ENCODE measurements at places on chromosomes 6 and 20. TPM values are rescaled to one million over a fixed set of nuclear protein-coding genes. Genes with fewer than 3 reads are reported as not detected.

Gene RBPJL
- not detected for total RNA-seq

Gene SIGLEC1
- total RNA-seq, result 2.4 TPM

Gene ZBTB12
- 5.2 TPM for total RNA-seq

Gene PHACTR3
- 0.54 TPM for total RNA-seq

Gene FABP7
- not detected for total RNA-seq

Gene PRSS35
- 0.83 TPM for total RNA-seq

Gene FAM210B
- 41.5 TPM for total RNA-seq

Gene FRMD1
- not detected for total RNA-seq

Gene SRMS
- total RNA-seq, result not detected

Gene TNFRSF6B
- total RNA-seq, result not detected

Gene SLA2
- 0.27 TPM for total RNA-seq

DNA sequence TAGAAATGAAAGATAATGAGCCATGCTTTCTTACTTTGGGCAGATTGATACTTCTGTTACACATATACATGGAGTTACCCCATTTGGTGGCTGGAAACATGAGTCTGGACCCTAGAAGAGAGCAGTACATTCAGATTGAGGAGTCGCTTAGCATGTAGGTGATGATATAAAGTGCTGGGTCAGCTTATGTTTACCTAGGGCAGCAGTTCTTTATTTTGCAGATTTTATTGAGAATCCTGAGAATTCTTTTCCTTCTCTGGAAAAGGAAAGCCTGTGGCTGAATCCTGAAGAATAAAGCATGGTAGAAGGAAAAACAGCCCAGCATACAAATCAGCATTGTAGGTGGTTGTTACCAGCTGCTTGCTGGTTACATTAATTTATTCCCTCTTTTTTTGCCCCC is 91.2 kb downstream of the SMAP1 start:
- DNase-seq, result no peak

- DNase-seq, result no peak
Observed at GRCh38 chr20:6466075-6466810, 301.2 kb upstream of the BMP2 start.

DNA sequence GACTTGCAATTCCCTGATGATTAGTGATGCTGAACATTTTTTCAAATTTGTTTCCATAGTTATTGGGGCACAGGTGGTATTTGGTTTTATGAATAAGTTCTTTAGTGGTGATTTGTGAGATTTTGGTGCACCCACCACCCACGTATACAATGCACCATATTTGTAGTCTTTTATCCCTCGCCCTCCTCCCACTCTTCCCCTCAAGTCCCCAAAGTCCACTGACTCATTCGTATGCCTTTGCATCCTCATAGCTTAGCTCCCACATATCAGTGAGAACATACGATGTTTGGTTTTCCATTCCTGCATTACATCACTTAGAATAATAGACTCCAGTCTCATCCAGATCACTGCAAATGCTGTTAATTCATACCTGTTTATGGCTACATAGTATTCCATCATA is 167.3 kb downstream of the MYLK4 start:
- no peak for DNase-seq

- DNase-seq, result no peak
Observed at GRCh38 chr6:21935561-21936028, 342.0 kb downstream of the SOX4 start.

DNA sequence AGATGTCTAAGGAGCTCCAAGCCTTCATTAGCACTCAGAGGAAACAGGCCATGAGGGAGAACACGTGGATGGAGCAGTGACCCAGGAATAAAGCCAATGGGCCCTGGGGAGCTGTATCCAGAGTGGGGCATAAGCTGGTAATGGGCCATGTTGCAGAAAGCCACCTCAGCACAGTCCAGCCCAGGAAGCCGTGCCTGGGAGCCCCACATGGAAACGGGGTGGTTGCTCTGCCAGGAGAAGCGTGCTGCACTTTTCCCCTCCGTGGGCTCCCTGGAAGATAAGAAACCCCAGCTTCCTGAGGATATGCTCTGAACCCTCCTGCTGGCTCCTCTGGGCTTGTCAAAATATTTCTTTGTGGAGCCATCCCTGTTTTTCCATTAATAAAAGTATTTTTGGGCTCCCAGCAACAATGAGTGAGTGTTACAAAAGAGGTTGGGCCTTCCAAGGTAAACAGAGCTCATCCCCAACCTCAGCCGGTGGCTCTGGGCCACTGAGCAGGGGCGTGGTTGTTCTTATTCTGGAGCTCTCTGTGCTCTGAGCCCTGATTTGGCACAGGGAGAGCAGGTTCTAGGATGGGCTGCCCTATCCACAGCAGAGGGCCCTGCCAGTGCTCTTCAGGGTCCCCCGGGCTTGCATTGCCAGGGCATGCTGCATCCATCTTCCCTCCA is 31.2 kb upstream of the NFATC2 start:
- no peak for DNase-seq

GRCh38 chr6:3244003-3244831 is 14.5 kb upstream of the PSMG4 start:
- no peak for DNase-seq

- no peak for DNase-seq
Observed at GRCh38 chr20:56411759-56412472, at the start of gene CASS4. TSS of gene CASS4 (plus strand) at chr20:56412260. CDS start at chr20:56412459, 199 bp downstream.

- DNase-seq, result no peak
Observed at GRCh38 chr6:20098267-20098876, 113.9 kb downstream of the MBOAT1 start.

- DNase-seq, result no peak
Observed at GRCh38 chr6:22613051-22613450, 43.7 kb downstream of the HDGFL1 start.

GRCh38 chr6:149965194-149966020 is 1.7 kb downstream of the ULBP1 start:
- peak; percentile 73 for DNase-seq

- no peak for DNase-seq
Observed at GRCh38 chr20:47354714-47355488, 1.6 kb downstream of the ZMYND8 start.

GRCh38 chr6:25387911-25388310 is 108.7 kb downstream of the CARMIL1 start:
- no peak for DNase-seq

DNA sequence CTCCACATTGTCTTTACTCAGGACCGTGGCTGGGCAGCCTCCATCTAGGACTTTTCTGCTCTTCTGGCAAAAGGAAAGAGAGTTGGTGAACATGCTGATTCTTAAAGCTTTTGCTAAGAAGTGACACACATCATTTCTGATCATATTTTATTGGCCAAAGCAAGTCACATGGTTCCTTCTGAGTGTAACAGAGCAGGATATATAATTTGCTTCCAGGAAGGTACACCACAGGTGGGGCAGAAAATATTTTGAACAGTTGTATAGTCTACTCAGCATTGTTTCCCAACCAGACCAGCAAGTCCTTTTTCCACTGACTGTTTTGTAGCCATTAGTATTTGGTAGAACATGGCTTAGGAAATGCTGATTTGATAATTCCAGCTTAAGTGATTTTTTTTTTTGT is 73.5 kb downstream of the AKAP7 start:
- no peak for DNase-seq

- no peak for DNase-seq
Observed at GRCh38 chr20:20455926-20456325, 88.0 kb downstream of the INSM1 start.

GRCh38 chr20:44011251-44011940 is 96.7 kb downstream of the TOX2 start:
- peak; percentile 63 for DNase-seq

DNA sequence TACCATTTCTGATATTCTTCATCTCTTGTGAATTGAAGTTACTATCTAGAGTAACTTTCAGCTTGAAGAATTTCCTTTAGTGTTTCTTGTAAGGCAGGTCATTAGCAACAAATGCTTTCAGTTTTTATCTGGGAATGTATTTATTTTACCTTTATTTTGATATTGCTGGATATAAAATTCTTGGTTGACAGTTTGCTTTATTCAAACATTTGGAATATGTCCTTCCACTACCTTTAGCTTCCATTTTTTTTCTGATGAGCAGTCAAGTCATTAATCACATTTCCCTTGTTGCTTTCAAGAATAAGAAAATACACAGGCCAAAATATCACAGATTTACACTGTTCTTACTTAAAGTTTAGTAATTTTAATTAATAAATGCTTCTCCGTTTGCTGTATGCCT is 5.7 kb upstream of the NELFCD start:
- DNase-seq, result no peak

- no peak for DNase-seq
Observed at GRCh38 chr6:85240787-85241385, 209.0 kb upstream of the NT5E start.

DNA sequence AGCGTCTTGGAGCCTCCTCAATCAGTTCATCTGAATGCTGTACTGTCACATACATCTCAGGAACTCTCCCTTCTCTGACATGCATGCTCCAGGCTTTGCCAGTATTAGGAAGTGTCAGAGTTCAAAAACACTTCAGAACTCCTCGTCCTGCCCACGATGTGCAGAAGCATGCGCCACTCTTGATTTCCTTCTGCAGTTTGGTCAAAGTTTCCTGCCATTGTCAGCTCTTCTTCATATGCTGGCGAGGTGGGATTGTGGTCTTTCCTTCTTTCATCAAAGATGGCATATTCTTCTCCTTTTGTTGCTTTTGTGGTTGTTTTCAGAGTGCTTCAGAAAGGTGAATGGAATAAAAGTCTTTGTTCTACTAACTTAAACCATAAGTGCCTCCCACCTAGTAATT is 21.0 kb downstream of the SLC13A3 start:
- no peak for DNase-seq

DNA sequence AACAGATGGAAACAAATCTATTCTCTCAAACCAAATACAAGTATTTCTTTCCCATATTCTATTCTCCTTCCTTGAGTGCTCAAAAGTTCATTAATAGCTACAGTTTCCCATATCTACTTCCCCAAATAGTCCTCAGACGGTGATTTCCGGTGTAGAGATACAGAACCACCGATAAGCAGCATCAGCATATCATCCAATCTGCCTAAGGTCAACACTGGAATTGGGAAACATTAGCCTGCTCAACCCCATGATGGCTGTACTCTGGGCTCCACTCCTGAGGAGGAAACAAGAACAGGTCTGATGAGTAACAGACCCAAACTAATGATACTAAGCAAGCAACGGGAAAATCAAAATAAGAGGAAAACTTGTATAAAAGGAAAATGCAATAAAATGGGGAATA is 115.6 kb downstream of the EPB41L2 start:
- DNase-seq, result no peak

GRCh38 chr20:23150304-23151007 is 64.3 kb upstream of the CD93 start:
- no peak for DNase-seq

GRCh38 chr6:142851601-142852000 is 93.4 kb downstream of the HIVEP2 start:
- no peak for DNase-seq

DNA sequence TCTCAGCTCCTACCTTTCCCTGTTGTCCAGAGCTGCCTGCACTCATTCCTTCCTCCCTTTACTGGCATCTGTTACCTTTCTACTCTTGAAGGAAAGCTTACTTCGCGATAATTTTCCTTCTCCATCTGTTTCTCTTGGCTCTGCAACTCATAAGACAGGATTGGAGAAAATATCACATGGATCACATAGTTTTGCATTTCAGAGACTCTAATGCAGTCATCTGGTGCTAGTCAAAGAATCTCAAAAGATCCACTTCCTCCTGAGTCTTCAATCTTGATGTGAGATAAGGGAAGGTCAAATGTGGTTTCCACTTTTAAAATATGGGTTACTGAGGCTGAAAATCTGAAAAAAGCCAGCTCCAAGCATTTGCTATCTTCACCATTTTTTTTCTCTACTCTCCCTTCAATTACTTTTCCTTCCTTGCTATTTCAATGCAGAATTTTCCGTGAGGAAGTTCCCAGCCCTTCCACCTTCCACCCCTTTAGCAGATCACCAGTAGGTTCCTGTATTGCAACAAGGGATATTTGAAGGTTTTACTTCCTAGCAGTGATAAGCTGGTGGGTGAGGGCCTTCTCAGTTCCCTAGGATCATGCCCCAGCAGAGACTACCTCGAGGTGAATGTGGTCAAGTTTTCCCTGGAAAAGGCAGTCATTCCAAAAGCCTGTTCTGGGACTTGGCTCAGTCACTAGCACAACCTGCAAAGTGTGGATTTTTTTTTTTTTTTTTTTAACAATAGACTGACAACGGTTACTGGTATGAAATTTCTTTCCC is 62.8 kb upstream of the LRRC1 start:
- no peak for DNase-seq

GRCh38 chr20:43895235-43895634 is 19.4 kb upstream of the TOX2 start:
- no peak for DNase-seq

- no peak for DNase-seq
Observed at GRCh38 chr20:37841971-37842370, 61.0 kb upstream of the VSTM2L start.

GRCh38 chr20:63062188-63063140 is 55.7 kb upstream of the BHLHE23 start:
- DNase-seq, result peak; percentile 46

- no peak for DNase-seq
Observed at GRCh38 chr20:55135923-55136322, 660.5 kb downstream of the DOK5 start.

GRCh38 chr6:4660377-4661321 is 115.6 kb upstream of the CDYL start:
- DNase-seq, result no peak

DNA sequence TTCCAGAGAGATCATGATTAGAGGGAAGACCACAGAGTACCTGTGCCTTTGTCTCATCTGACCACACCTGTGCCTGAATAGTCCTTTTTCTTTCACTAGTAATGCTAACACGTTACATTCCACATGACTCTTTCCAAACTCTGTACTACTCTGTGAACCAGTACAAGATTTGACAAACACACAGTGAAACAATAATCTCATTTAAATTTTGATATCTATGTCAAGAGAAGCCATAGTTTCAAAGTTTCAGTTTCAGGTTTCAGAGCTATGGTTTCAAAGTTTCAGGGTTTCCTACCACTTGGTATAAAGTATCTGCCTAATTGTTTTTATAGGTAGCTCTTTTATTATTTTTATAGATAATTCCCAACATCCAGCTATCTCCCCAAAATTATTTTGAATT is 62.0 kb upstream of the PHACTR2 start:
- DNase-seq, result no peak

DNA sequence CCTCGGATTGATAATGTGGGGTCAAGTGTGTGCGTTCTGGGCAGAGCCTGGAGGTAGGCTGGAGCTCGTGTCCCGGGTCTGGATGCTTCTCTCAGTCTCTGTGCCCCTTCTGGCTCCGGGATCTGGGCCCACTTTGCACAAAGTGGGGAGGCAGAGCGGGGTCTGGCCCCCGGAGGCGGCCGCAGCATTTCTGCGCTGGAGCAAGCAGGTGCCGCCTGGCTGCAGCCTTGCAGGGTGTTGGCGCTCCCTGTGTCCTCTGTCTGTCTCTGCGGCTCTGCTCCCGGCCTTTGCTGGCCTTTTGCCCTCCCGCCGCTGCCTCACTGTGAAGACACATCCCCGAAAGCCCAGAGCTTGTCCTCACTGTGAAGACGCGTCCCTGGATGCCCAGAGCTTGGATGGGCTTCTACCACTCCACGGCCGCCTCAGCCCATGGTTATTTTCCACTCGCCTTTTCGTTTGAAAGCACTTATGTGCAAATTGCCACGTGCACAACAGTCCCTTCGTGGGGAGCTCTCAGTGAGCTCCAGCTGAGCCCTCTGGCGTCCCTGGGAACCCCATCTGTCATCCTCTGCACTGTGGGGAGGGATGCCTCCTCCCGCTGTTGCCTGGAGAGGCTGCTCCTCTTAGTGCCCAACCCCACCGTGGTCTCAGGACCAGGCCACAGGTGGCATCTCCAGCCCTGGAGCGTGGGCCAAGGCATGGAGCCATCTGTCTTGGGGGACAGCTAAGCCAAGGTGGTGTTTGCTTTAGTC is 17.4 kb downstream of the SLCO4A1 start:
- no peak for DNase-seq

- DNase-seq, result no peak
Observed at GRCh38 chr6:157869673-157870302, 46.7 kb downstream of the SNX9 start.

- no peak for DNase-seq
Observed at GRCh38 chr6:169164986-169165385, 88.7 kb downstream of the THBS2 start.
